ENCODE measurements at places on chromosomes 6 and 20. TPM values are rescaled to one million over a fixed set of nuclear protein-coding genes. Genes with fewer than 3 reads are reported as not detected.

Gene PRL
- total RNA-seq: not detected

Gene SOX4
- 81.1 TPM for total RNA-seq

Gene RIPPLY2
- not detected for total RNA-seq

Gene TRIM10
- total RNA-seq: not detected

Gene PGBD1
- total RNA-seq: 6.2 TPM

Gene MRPS10
- total RNA-seq: 52.5 TPM

Gene CHRNA4
- total RNA-seq: not detected

Gene COL12A1
- 1,393 TPM for total RNA-seq

Gene PHACTR2
- 76.9 TPM for total RNA-seq

Gene ABHD16B
- total RNA-seq: not detected

Gene TNNC2
- 0.29 TPM for total RNA-seq

Gene INSM1
- total RNA-seq: not detected

Gene BMP7
- not detected for total RNA-seq

Gene ZKSCAN4
- 7.4 TPM for total RNA-seq

Gene MYT1
- total RNA-seq: not detected

Gene SPDEF
- not detected for total RNA-seq

Gene HSPA12B
- not detected for total RNA-seq

Gene SLC2A10
- total RNA-seq: 47.4 TPM

Gene CALHM4
- not detected for total RNA-seq

Gene MUC22
- not detected for total RNA-seq

Gene HLA-DRA
- 5.8 TPM for total RNA-seq

Gene FAM210B
- total RNA-seq: 89.6 TPM
